ENCODE measurements at places on chromosomes 6 and 20.

DNA sequence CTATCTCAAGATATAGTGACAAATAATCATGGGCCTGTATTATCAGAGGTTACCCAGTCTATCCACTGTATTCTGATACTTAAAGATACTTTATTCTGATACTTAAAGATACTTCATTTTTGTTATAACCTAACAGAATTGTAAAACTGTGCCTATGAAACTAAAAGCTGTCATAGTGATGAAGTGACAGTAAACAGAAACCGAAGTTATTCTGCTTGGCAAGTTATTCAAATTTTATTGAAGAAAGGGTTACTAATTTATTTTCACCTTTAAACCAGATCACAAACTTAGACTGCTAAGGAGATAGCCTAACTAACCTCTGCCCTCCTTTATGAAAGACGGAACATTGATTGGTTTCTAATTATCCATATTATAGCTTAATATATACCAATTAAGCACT lies 604.6 kb upstream of the IMPG1 start:
- no peak for DNase-seq

- no peak for DNase-seq
These were observed 250.8 kb downstream of the CDH26 start for GRCh38 chr20:60209048-60209447.

- no peak for DNase-seq
These were observed 127.1 kb upstream of the ZNF184 start for GRCh38 chr6:27599859-27600532.

DNA sequence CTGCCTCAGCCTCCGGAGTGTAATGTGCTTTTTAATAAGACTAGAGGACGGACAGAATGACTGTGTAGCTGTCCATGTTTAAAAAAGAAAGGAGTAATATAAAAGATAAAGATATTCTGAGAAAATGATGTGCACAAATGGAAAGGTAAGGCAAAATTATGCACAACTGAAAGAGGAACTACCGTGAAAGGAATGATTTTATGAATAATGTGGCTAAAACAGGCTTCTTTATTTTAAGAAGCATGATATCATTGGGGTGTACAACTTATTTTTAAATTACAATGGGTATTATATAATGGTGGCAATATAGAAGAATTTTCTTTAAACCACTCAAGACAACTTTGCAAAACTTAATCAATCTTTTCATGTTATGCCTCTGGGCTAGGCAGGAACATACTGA lies 78.1 kb downstream of the FIG4 start:
- DNase-seq, result no peak

GRCh38 chr6:53501432-53501831 lies 43.5 kb downstream of the GCLC start:
- DNase-seq, result no peak

- no peak for DNase-seq
These were observed 46.6 kb upstream of the ENPP1 start for GRCh38 chr6:131761060-131761761.

GRCh38 chr20:57581202-57582028 lies 20.5 kb downstream of the PCK1 start:
- no peak for DNase-seq

GRCh38 chr20:4113615-4114603 lies 98.6 kb upstream of the RNF24 start:
- no peak for DNase-seq

Data from AG08396 (cell line).